Suppressor macrophage treated with lipopolysaccharide for 4 hours (primary cell): ENCODE measurements at places on chromosomes 7 and 10.

GRCh38 chr7:7498856-7499255 is 36.8 kb downstream of the COL28A1 start:
- DNase-seq = no peak

- DNase-seq = no peak
Observed at GRCh38 chr7:42560866-42561265, 323.9 kb upstream of the GLI3 start.

DNA sequence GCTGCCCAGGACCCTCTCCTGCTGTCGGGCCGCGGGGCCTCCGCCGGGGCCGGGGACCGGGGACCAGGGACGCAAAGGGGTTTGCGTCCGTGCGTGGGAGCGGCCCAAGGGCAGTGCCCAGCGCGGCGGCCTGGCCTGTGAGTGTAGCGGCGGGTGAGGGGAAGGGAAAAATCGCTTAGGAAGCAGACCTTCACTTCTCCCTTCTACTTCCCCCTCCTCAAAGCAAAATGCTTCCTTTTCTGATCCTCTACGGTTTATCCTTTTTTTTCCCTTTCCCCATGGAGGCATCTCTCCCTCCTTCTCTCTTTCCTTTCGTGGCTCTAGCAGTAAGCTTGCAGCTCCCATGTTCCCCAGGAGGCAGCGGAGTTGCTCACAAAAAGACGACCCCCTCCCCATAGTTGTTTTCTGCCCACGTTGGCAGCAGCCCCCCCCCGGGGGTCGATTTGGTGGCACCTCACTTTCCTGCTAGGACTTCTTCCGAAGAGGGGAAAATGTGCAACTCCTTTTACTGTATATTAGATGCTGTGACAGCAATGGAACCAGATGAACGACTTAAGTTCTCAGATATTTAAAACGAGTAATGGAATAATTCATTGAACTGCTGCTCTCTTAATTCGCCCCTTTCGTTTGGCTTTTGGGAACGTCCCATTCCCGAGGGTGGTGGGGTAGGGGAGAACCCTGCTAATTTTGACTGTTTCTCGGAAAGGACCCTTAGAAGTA is 724 bp downstream of the CAPZA2 start:
- no peak for DNase-seq

GRCh38 chr7:33887266-33887975 is 17.9 kb upstream of the BMPER start:
- no peak for DNase-seq

DNA sequence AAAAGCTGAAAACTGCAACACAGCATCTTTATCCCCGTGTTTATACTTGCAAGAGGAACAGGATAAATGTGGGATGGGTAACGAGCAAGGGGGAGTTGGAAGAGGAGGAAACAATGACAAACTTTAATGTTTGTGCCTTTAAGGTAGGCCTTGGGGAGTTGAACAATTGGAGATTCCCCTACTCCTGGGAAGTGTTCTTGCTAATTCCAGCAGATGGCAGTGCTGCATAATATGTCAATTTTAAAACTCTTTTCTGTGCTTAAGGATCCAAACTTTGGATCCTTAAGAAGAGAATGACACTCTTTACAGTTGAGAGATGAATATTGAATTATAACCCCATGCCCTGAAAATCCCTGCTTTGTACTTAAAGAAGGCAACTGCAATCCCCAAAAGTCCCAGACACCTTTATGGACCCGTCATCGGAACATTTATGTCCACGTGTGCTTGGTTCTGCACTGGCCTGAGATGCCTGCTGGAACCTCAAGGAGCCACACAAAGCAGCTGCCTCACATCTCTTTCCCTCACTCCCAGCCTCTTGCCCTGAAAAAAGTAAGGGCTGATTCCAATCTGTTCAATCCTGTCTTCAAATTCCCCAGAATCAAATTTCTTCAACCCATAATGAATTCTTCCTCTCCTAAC is 12.0 kb downstream of the IFIT5 start:
- DNase-seq = peak; percentile 56

DNA sequence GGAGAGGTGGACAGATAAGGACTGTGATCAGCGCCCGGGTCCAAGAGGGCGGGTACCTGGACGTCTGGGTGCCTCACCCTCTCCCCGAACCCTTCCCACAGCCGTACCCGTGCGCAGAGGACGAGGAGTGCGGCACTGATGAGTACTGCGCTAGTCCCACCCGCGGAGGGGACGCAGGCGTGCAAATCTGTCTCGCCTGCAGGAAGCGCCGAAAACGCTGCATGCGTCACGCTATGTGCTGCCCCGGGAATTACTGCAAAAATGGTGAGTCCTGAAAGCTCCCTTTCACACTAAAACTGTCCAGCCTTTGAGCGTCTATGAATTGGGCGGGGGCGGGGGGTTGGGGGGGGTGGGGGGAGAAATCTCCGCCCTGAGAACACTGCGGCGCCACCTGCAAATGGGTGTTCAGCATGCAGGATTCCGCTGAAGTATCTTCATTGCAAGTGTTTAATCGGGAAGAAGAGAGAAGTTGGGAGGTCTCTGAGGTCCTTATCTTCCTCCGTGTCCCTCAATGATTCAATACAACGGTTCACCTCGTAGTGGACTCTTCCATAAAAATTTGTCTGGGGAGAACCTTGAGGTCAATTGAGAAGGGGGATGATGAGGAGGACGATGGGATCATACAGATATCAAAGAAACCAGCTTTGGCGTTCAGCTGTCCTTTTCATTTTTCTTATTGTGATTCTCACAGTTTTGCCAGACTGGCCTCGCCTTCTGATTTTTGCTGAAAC is 906 bp downstream of the DKK1 start:
- DNase-seq = no peak

GRCh38 chr10:96211764-96212163 is 59.6 kb downstream of the BLNK start:
- DNase-seq = peak; percentile 63

- no peak for DNase-seq
Observed at GRCh38 chr7:127704211-127704610, 52.2 kb downstream of the SND1 start.

DNA sequence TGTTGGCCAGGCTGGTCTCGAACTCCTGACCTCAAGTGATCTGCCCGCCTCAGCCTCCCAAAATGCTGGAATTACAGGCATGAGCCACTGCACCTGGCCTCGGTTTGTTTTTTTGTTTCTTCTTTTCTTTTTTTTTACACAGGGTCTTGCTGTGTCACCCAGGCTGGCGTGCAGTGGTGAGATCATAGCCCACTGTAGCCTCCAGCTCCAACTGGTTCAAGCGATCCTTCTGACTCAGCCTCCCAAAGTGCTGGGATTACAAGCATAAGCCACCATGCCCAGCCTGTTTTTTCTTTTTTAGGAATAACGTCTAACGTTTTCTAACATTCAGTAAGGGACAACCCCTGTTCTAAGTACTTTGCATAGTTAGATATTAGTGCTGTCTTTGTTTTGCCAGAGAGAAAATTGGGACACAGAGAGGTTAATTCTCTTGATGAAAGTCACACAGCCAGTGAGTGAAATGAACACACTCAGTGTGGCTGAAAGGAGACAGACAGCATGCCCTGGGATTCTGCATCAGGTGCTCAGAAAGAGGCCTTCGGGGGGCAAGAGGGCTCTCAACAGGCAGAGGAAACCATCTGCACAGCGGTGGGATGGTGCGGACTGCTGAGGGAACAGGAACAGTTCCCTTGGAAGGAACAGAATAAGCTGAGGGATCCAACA is 4.3 kb downstream of the LIMK1 start:
- no peak for DNase-seq

GRCh38 chr10:132149917-132150316 is 36.8 kb upstream of the DPYSL4 start:
- DNase-seq = no peak

GRCh38 chr7:48426966-48427555 is 255.8 kb downstream of the ABCA13 start:
- DNase-seq = no peak

- peak; percentile 87 for DNase-seq
Observed at GRCh38 chr10:88598055-88598454, 11.5 kb downstream of the LIPJ start.

- no peak for DNase-seq
Observed at GRCh38 chr10:119396008-119396708, 146.4 kb downstream of the RGS10 start.

GRCh38 chr10:69338133-69338456 is 59.8 kb downstream of the HK1 start:
- DNase-seq = no peak

GRCh38 chr7:106071356-106071998 is 40.6 kb downstream of the SYPL1 start:
- peak; percentile 41 for DNase-seq

DNA sequence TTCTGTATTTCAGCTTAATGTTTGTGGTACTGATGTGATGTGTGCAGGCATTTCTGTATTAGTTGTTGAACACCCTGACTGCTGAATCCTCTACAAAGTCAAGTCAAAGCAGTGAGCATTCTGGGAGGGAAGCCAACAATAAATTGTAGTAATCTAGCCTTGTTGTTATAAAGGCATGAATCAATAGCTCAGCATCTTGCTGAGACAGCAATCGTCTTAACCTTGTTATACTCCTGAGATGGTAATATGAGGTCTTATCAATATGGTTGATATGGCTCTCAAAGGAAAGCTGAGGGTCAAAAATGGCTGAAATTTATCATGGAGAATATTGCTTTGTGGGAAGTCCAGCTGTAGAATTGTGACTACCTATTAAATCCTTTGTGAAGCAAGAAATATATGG is 299.4 kb downstream of the DNAJB9 start:
- DNase-seq = no peak

GRCh38 chr10:18202680-18203460 is 62.6 kb downstream of the CACNB2 start:
- peak; percentile 61 for DNase-seq

- no peak for DNase-seq
Observed at GRCh38 chr7:134804351-134804750, 24.9 kb downstream of the CALD1 start.
